Activated CD4-positive, alpha-beta T cell treated with anti-CD3 and anti-CD28 coated beads, Interleukin-2, amount 10 ng/mL, durations not matched to agents 7 days and 5 days (primary cell): ENCODE measurements at places on chromosomes 5 and 9. TPM values are rescaled to one million over a fixed set of nuclear protein-coding genes. Genes with fewer than 3 reads are reported as not detected.

- no peaks in the 10 kb centered on the region for H3K27me3 ChIP-seq
- no peak for DNase-seq
- H3K4me3 ChIP-seq, result no peak overlapping the region
- no peaks in the 10 kb centered on the region for H3K36me3 ChIP-seq
- no peak overlapping the region for H3K27ac ChIP-seq
- peaks cover 20% of the 10 kb centered on the region for H3K4me1 ChIP-seq
Measured at GRCh38 chr5:40227931-40228330, 451.8 kb upstream of the PTGER4 start.

DNA sequence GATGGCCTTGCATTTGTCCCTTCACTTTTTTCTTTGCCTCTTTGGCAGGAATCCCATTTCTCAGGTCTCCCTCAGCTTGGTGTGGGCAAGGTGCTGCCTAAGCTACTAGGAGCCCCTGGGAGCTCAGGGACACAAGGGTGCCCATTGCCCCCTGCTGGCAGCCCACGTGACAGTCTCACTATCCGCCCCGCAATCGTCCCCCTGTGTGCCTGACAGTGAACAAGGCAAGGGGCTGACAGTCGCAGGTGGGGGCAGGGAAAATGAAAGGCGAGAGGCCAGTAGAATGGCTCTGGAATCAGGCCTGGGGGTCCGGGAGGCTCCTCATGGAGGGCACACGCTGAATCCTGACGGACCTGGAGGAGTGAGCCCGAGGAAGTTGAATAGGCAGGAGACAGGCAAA is 2.0 kb upstream of the PCDH12 start:
- H3K36me3 ChIP-seq, result no peaks in the 10 kb centered on the region
- H3K27ac ChIP-seq, result peak overlapping the region; percentile 55
- peaks cover 53% of the 10 kb centered on the region for H3K4me1 ChIP-seq
- DNase-seq, result peak; percentile 22

GRCh38 chr9:137630126-137630525 is 11.3 kb downstream of the EHMT1 start:
- peak overlapping the region; percentile 60 for H3K27ac ChIP-seq
- H3K4me3 ChIP-seq, result no peak overlapping the region
- no peaks in the 10 kb centered on the region for H3K27me3 ChIP-seq
- peaks cover 52% of the 10 kb centered on the region for H3K4me1 ChIP-seq

GRCh38 chr9:90956026-90956810 is 154.6 kb downstream of the SYK start:
- no peak overlapping the region for H3K4me3 ChIP-seq
- no peaks in the 10 kb centered on the region for H3K36me3 ChIP-seq
- no peak overlapping the region for H3K27ac ChIP-seq
- DNase-seq, result no peak

GRCh38 chr5:102956599-102956998 is 163.3 kb downstream of the GIN1 start:
- DNase-seq, result no peak
- H3K27ac ChIP-seq, result no peak overlapping the region
- H3K27me3 ChIP-seq, result no peaks in the 10 kb centered on the region

- H3K4me1 ChIP-seq, result peaks cover 10% of the 10 kb centered on the region
- no peak overlapping the region for H3K27ac ChIP-seq
- H3K27me3 ChIP-seq, result no peaks in the 10 kb centered on the region
- no peaks in the 10 kb centered on the region for H3K36me3 ChIP-seq
Measured at GRCh38 chr5:133235696-133236426, 184.0 kb downstream of the HSPA4 start.

DNA sequence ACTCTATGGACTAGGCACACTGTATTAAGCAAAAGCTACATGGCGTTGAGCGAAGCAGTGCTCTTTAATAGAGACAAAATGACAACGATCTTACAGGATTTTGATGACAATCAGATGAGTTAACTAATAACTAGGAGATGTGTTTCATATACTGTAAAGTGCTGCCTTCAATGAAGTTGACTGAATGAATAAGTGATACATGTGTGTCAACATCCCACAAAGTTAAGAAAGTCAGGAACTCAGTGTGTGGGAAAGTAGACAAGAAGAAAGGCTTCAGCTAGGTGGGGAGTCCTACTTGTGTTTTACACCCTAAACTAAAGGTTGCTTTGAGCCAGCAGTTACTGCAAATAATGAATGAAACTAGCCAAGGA is 79.6 kb downstream of the PAPPA start:
- DNase-seq, result no peak
- no peak overlapping the region for H3K27ac ChIP-seq
- H3K4me3 ChIP-seq, result no peak overlapping the region

GRCh38 chr5:10301266-10301665 is 6.4 kb downstream of the CMBL start:
- no peaks in the 10 kb centered on the region for H3K36me3 ChIP-seq
- H3K4me3 ChIP-seq, result no peak overlapping the region
- H3K4me1 ChIP-seq, result no peaks in the 10 kb centered on the region
- H3K27ac ChIP-seq, result no peak overlapping the region

DNA sequence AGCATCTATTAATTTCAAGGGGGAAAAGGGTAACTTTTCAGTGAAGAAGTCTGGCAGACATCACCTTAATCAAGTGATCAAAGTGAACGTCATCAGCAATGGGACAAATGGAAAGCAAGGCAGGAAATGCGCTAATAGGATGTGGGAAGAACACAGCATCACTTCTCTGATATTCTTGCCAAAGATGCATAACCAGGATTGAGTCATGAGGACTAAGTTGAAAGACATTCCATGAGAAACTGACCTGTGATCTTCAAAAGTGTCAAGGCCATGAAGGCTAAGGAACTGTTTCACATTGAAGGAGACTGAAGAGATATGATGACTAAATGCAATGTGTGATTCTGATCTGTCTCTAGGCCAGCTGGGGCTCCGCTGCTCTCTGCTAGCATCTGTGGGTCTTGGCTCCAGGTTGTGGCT is 92.9 kb downstream of the NDFIP1 start:
- no peaks in the 10 kb centered on the region for H3K4me1 ChIP-seq
- H3K27me3 ChIP-seq, result peaks cover 5% of the 10 kb centered on the region
- H3K4me3 ChIP-seq, result no peak overlapping the region

- peaks cover 10% of the 10 kb centered on the region for H3K27me3 ChIP-seq
- H3K36me3 ChIP-seq, result no peaks in the 10 kb centered on the region
Measured at GRCh38 chr5:112143690-112144089, 275.4 kb downstream of the EPB41L4A start.

DNA sequence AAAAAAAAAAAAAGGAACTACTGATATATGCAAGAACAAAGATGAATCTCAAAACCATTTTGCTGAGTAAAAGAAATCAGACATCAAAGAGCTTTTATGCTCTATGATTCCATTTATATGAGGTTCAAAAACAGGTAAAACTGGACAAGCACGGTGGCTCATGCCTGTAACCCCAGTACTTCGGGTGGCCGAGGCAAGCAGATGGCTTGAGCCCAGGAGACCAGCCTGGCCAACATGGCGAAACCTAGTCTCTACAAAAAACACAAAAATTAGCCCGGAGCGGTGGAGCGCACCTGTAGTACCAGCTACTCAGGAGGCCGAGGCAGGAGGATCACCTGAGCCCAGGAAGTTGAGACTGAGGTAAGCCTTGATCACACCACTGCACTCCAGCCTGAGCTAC is 7.8 kb downstream of the PTBP3 start:
- peaks cover 56% of the 10 kb centered on the region for H3K4me1 ChIP-seq
- no peaks in the 10 kb centered on the region for H3K27me3 ChIP-seq
- H3K27ac ChIP-seq, result peak overlapping the region; percentile 46

DNA sequence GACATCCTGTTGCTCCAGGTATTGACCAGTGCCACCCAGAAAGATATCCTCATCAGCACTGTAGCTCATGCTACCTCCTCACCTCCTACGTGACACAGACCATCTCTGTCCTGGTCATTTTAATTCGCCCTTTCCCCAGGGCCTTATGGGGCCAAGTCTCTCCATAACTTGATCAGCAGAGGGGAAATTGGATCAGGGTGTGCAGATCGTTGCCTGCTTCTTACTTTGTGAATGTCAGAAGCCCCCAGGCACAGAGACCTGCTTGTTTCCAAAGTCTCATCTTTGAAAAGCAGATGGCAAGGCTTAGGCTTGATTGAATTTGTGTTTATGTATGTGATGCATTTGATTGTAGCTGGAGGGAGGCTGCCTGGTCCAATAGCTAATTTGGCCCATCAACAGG is 8.8 kb upstream of the DBH start:
- DNase-seq, result no peak
- H3K27ac ChIP-seq, result no peak overlapping the region
- peaks cover 9% of the 10 kb centered on the region for H3K4me1 ChIP-seq
- no peaks in the 10 kb centered on the region for H3K27me3 ChIP-seq
- no peak overlapping the region for H3K4me3 ChIP-seq

- H3K27me3 ChIP-seq, result no peaks in the 10 kb centered on the region
- no peak overlapping the region for H3K4me3 ChIP-seq
- H3K36me3 ChIP-seq, result peaks cover 55% of the 10 kb centered on the region
- peaks cover 15% of the 10 kb centered on the region for H3K4me1 ChIP-seq
Measured at GRCh38 chr9:71748280-71748743, 20.0 kb downstream of the CEMIP2 start.

CD274 gene
- 10.7 TPM for total RNA-seq

SLC27A6 gene
- total RNA-seq, result not detected

BRINP1 gene
- not detected for total RNA-seq

DNAI1 gene
- total RNA-seq, result not detected

NR5A1 gene
- not detected for total RNA-seq
